ENCODE measurements at places on chromosomes 5 and 9.

DNA sequence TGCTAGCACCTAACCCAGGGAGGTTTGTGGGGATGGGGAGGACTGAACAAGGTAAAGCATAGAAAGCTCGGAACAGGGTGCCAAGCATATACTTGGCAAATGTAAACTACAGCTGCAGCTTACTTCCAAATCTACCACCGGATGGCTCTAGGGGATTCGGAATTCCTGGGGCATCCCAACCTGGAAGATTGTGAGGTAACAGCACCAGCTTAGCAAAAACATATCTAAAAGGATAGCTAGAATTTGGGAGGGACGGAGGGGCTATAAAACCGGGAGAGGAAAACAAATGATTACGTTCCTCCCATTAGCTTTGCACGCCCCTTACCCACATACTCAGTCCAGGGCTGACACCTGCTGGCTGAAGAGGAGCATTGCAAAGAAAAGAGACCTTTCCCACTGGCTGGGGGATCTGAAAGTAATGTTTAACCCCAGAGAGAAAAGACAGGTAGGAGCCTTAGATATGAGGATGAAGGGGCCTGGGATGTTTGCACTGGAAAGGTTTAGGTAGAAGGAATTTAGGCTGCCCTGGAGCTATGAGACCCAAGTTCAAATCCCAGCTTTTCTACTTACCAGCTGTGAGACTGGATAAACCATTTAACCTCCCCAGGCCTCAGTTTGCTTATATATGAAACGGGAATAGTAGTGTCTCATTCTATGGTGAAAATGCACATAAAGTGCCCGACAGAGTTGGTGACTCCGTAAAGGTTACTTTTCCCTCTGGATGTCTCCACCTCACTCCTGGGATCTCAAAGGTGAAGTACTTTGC, 73.6 kb downstream of the FAM114A2 start:
- DNase-seq = no peak

DNA sequence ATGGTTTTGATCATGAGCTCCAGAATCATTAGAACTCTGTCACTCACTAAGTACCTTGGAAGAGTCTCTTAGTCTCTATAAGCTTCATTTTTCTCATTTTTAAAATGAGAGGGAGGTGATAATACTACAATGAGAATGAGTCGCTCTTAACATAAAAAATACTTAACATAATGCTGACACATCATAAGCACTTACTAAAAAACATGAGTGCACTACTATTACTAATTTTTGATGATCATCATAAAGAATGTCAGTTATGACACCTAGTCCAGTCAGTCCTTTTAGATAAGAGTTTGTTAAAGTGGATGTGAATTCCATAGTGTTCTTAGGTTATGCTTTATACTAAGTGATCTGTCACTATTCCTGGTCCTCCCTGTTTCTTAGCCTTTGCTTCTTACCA, 200.4 kb upstream of the SLC24A2 start:
- no peak for DNase-seq

DNA sequence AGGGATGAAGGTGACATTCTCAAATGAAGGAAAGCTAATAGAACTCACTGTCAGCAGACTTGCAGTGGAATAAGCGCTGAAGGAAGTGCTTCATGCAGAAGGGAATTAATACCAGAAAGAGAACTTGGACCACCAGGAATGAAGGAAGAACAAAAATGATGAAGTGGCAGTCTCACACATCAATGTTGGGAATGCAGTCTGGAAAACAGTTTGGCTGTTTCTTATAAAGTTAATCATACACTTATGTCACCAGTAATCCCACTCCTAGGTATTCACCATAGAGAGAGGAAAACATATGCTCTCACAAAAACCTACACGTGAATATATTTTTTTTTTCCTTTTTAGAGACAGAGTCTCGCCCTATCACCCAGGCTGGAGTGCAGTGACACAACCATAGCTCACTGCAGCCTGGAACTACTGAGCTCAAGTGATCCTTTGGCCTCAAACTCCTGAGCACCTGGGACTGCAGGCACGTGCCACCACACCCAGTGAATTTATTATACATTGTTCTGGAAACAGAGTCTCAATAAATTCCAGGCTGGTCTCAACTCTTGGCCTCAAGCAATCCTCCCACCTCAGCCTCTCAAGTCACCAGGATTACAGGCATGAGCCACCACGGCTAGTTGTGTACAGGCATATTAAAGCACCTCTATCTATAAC, 81.2 kb downstream of the ROR2 start:
- no peak for DNase-seq

GRCh38 chr5:6359555-6360322, 18.6 kb downstream of the MED10 start:
- DNase-seq = no peak

GRCh38 chr9:85142968-85143367, 473.4 kb downstream of the NTRK2 start:
- DNase-seq = no peak

DNA sequence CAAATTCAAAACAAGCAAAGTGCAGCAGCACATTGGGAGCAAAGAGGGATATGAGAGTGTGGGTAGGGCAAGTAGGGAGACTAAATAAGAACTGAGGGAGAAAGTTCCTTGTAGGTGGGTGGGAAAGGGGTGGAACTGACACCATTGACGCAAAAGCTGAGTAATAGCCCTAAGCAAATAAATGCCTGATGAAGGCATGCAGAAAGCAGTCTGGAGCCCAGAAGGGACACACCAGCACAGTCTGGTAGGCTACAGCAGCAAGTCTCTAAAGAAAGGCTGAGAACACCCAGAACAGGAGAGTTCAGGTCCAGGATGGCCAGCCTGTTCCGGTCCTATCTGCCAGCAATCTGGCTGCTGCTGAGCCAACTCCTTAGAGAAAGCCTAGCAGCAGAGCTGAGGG, at the start of gene INSL4:
TSS of gene INSL4 (plus strand) at position 208 of the 400 bp plus-strand sequence. CDS start at position 313, 105 bp downstream.
- no peak for DNase-seq

DNA sequence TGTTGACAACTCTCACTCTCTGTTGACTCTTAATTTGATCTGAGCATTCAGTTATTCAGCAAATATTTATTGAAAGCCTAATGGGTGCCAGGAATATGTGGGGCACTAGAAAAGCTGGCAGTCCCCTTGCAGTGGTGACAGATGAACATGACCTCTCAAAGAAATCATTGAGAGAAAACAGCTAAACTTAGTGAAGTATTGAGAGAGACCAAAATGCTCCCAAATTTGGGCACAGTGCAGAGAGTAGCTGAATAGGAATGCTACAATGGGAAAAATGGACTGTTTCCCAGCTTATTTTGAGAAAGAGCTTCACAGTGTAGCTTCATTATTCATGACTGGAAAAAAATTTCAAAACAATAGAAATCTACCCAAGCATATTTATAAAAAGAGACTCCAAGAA, 257.9 kb downstream of the SGCD start:
- no peak for DNase-seq

DNA sequence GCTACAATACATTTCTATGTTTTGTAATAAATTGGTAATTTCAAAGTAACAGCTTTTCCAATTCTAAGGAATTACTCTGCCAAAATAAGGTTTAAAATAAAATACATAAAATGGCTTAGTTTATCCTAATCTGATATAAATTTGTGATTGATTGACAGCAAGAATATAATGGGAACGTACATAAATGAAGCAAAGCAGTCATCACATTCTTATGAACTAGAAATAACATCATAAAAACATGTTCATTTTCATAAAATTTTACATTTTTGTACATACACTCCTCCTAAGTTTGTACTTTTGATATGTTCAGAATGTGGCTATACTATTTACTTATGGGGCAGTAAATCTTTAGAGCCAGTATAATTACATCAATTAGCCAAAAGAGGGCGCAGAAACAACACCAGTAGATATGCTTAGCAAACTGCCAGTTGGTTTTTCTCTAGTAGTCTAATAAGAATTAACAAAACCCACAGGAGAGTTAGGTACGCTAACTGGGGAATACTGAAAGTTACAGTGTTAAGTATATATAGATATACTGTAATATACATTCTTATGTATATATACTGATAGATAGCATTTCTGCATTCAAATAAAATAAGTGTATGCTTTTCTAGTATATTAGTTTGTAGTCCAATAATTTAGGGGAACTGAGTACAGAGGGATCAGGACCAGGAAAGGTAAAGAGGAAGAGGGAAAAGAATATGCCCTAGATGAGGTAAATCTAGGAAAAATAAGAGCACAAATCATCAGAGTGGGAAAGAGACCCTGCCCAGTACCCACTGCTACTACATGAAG, 76.8 kb downstream of the ZDHHC21 start:
- no peak for DNase-seq
